ENCODE measurements at places on chromosomes 1 and 21.

DNA sequence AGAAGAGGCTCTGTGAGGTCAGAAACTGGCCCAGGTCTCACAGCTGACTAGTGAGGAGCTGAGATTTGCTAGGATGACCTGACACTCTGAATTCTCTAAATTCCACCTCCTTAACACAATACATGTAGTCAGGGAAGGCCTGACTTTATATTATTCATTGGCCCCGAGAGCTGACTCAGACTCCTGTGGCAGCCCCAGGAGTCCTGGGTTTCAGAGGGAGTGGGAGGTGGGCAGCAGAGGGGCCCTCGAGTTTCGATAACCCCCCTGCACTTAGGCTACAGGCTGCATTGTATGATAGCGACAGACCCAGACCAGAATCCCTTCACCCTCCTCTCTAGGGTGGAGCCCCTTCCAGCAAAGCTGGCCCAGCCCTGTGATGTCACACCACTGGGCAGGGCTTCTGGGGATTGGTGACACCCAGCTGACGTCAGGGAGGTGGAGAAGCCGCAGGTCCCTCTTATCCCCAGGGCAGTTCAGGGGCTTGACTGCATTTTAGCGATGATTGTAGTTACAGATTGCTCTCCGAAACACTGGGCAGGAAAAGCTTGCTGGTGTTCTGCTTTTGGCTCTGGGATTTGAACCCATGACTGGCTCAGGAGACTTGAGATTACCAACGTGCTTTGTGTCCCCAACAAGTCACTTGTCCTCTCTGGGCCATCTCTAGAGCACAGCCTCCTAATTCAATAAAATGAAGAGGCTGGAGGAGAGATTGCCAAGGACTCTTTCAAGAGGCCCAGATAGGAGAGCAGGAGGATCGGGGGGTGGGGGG lies 17.0 kb upstream of the GPR37L1 start:
- DNase-seq, result peak; percentile 72

DNA sequence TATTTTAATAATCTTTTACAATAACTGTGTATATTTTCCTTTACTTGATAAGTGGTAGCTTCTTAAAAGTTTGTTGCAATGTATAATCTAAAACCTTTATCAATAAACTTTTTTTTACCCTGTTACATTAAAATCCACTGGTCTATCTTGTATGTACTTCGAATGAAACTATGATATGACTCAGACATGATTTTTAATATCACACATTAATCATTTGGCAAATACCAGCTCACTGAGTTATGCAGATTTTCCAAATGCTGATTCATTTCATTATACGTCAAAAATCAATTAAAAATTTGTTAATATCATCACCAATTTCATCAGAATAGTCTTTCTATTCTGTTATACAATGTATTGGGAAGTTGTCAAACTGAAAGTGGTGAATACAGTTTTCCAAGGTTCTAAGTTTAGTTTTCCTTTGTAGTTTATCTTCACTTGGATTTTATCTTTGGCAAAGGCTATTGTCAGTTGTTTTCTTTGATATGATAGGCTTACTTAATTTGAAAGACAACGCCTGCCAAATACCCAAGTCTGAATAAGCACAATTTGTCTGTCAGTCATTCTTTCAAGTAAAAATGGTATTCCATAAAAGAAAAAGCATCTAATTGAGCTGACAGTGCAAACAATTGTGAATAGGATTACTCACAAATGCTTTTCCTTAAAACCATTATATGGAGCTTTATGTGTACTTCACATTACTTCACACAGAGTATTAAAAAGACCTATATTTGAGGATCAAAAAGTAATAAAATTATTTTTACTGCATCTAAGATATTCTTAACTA lies 127.0 kb downstream of the NME7 start:
- no peak for DNase-seq

GRCh38 chr1:39048745-39049370 lies 22.7 kb downstream of the NDUFS5 start:
- DNase-seq, result no peak

GRCh38 chr1:162756523-162756922 lies 34.0 kb upstream of the HSD17B7 start:
- DNase-seq, result no peak

DNA sequence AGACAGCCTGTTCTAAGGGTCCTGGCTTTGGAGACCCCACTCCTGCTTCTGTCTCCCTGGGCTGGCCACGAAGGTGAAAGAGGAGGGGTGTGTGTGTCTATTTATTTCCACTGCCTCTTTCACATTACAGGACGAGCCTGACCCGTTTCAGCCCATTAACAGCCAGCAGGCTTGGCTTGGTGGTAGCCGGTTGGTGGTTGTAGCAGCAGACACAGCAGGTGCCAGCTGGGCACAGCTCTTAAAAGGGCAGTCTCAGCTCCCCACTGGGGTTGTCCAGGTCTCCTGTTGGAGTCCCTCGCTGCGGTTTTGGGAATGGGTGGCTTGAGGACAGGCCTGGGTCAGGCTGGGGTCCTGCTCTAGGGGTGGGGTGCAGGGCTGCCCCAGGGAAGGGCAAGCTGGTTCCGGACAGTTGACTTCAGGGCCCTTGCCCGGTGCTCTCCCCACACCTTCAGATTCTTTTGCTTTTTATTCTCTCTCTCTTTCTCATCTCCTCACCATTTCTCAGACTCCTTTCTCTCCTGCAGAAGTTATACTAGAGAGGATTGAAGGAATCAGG lies 84.6 kb downstream of the ACTL8 start:
- no peak for DNase-seq

- DNase-seq, result peak; percentile 55
Observed at GRCh38 chr1:152870831-152871730, 7.0 kb upstream of the SMCP start.

- DNase-seq, result no peak
Observed at GRCh38 chr1:112672009-112672408, 2.5 kb upstream of the MOV10 start.

GRCh38 chr1:3809680-3810079 lies 13.4 kb upstream of the LRRC47 start:
- DNase-seq, result no peak

GRCh38 chr1:91968334-91968733 lies 19.1 kb downstream of the BRDT start:
- no peak for DNase-seq

DNA sequence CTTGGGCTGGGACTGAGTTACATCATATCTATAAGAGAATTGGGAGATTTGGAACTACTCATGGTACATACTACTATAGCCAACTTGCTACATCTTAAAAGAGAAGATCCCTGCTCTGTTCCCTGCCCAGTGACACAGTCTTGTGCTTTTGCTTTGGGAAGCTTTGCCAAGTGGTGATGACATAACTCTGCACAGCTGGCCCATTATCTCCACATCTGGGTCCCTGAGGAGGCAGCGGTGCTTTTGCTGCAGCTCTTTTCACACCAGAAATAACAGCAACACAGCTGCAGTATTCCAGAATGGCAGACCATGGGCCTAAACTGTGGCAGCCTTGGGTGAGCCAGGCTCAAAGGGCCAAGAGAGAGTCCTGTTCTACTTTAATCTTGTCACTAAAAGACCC lies 296.0 kb downstream of the HHAT start:
- no peak for DNase-seq

GRCh38 chr1:3135744-3136455 lies 66.9 kb downstream of the PRDM16 start:
- DNase-seq, result no peak

GRCh38 chr1:1906185-1907097 lies 8.6 kb upstream of the CALML6 start:
- peak; percentile 70 for DNase-seq

DNA sequence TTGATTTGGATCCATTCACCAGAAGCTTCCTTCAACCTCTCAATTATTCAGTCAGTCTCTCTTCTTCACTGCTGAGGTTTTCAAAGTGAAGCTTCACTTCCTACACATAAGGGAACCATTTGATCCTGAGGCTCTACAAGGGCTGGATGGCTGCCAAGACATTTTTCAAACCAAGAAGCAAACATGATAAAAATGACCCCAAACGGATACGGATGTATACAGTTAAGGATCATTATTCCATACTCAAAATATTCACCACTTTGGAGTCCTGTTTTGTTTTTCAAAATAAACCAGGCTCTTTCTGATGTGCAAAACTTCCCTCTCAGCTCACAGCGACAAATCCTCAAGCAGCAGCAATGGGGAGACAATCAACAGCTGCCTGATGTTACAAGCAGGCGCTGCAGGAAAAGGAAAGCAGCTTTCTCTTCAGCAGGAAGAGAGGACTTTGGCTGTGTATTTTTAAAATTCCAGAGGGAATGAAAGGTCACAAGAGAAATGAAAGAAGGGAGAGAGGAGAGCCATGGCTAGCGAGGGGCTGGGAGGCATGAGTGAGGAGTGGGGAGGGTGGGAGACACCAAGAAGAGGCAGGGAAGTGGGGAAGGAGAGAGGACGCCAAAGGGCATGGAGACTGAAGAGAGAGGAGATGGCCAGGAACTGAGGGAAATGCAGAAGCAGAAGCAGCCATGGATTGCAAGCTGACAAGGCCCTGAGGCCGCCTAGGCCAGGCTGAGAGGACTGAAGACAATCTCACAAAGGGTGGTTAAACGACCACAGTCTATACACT lies 145.4 kb downstream of the SLC45A1 start:
- DNase-seq, result no peak

DNA sequence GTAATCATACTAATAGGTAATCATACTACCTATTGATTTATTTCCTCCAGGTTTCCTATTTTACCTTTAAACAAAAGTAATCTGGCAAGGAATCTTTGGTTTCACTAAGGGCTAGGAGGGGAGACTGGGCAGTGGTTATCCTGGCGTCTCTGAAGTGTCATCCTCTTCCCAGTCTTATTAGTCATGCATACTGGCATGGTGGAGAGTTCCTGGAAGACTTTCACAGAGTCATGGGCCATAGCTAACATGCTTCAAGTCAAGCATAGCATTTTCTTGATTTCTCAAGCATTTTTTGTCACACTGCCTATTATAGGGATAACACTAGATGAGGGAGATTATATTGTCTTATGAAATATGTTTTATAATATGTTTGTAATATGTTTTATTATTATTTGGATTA lies 64.0 kb upstream of the ASB17 start:
- no peak for DNase-seq

- DNase-seq, result peak; percentile 18
Observed at GRCh38 chr1:234111458-234112142, 207.1 kb downstream of the SLC35F3 start.

DNA sequence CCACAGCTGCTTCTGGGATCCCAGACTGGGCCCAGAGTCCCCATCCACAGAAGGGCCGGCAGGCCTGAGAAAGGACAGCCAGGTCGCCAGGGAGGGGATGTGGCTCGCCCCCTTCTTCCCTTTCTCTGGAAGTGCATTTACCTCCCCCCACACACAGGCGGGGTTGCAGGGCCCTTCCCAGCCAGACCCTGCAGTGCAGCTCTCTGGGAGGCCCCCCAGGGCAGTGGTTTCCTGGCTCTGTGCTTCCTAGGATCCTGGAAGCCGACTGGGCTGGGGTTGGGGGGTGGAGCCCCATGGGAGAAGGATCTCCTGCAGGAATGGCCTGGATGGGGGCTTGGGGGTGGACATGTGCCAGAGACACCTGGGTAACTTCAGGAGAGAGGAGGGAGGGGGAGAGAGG lies 4.2 kb upstream of the COL6A1 start:
- DNase-seq, result no peak

DNA sequence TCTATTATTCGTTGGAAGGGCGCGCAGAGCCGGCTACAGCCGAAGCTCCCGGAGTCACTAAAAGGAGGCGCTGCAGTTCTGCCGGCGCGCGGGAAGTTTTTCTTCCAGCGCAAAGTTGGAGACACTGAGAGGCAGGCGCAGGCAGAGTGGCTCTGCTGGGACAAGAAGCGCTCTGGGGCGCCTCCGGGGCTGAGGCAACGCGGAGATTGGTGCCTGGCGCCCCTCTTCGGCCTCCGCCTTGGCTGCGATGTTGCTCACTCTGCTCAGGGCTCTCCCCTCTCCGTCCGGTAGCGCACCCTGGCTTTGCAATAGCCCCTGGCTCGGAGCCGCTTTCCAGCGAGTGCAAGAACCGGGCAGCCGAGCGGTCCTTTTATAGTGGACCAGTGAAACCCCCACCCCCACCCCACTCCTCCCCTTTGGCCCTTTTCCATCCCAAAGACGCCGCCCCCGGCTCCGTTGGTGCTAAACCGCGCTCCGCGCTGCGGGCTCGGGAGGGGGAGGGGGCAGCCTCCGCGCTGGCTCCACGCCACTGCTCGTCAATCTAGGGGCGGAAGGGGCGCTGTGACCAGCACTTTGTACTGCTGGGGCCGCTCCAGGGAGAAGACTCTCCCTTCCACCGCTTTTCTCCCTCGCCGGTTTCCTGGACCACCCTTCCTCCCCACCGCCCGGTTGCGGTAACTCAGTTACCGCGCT lies at the start of gene ADAMTS1:
Gene ADAMTS1 (minus strand): TSS at position 344 of the 693 bp plus-strand sequence. CDS start 455 bp downstream, outside the sequence.
- no peak for DNase-seq

GRCh38 chr1:19819701-19820100 lies 4.6 kb upstream of the RNF186 start:
- DNase-seq, result no peak

- DNase-seq, result no peak
Observed at GRCh38 chr1:53316424-53316765, 11.5 kb downstream of the LRP8 start.

DNA sequence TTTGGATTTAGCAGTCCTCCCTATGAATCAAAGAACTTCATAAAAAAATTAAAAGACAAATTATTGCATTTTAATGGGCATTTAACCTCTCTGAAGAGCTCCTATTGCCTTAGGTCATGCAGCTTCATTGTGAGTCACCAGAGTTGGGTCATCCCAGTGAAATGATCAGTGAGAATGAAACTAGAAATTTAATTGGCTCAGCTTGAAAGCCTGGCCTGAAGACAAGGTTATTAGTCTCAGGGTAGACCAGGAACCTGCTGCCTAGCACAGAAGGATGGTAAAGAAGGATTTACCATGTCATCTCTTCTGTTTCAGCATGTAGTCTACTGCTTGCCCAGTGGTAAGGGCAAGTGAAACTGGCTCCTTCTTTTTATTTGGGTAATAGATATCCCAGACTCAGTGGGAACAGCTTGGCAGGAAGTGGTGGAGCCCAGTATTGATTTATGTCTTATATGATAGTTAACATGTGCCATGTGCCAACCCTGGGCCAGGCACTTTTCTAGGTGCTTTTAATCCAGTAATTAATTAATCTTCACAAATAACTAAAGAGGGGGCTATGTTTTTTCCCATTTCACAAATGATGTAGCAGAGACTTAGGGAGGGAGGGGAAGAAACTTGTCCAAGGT lies 23.6 kb downstream of the LAMC2 start:
- DNase-seq, result no peak

GRCh38 chr1:241532162-241532531 lies at the start of gene KMO:
Gene KMO, plus strand, starts transcription at chr1:241532378. Its CDS starts 67 bp downstream, at chr1:241532445.
- no peak for DNase-seq

DNA sequence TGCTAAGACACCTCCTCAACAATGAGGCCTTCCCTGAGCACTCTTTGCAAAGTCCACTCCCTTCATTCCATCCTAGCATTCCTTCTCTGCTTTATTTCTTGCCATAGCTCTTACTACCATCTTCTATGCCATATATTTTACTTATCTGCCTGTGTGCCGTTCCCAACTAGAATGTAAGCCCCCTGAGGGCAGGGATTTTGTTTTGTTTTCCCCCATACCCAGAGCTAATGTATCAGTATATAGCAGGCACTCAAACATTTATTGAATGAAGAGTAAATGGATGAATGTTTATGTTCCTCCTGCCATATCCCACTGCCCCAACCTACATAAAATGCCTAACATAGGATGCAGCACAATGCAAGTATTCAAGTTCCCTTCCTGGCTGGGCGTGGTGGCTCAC lies 14.9 kb upstream of the PPP1R15B start:
- no peak for DNase-seq

- no peak for DNase-seq
Observed at GRCh38 chr1:153354515-153355193, 3.0 kb upstream of the S100A9 start.
